Tibial nerve (tissue), 4 donors: ENCODE measurements at places on chromosomes 7 and 10. TPM values are rescaled to one million over a fixed set of nuclear protein-coding genes. Genes with fewer than 3 reads are reported as not detected.
A peak's percentile ranks its signal among the peaks of the same experiment; 100 is the strongest.

GHRHR gene
- total RNA-seq, result not detected

TAS2R41 gene
- not detected for total RNA-seq

MMP21 gene
- total RNA-seq, result 0.22 TPM

- no peak overlapping the region for H3K27ac ChIP-seq
- H3K4me1 ChIP-seq, result peaks cover 5% of the 10 kb centered on the region
- H3K27me3 ChIP-seq, result no peaks in the 10 kb centered on the region
- DNase-seq, result no peak
- no peak overlapping the region for H3K4me3 ChIP-seq
These were observed 136.5 kb downstream of the PKD1L1 start for GRCh38 chr7:47811632-47812380.

DNA sequence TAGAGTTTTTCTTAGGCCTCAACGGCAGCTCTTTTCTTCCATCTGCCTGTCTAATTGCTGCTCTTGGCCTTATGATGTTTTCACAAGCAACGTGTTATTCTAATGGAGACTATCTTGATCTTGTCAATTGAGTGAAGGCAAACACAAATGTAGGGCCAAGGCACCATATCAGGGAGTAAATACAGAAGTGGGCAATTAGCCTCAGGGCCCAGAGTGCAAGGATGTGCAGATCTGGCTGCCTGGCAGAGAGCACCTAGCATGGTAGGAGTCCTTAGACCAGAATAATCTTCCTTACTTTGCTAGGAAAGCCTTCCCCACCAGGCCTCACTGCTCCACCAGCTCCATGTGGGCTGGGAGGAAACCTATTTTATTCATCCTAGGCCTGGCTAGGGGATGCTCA lies 590.9 kb downstream of the LRMDA start:
- no peak for DNase-seq
- H3K27me3 ChIP-seq, result no peaks in the 10 kb centered on the region
- H3K4me1 ChIP-seq, result no peaks in the 10 kb centered on the region

DNA sequence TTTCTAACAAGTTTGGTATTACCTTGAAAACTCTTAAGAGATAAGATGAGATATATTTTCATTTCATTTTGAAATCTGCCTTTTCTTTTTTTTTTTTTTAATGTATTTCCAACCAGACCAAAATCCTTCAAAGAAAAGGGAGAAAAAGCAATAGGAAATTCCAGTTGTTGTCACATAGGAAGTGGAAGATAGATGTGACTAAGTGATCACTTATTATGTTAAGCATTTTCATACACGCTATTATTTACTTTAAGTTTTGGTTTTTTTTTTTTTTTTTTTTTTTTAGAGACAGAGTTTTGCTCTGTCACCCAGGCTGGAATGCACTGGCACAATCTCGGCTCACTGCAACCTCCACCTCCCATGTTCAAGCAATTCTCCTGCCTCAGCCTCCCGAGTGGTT lies 197.2 kb upstream of the FRMD4A start:
- no peaks in the 10 kb centered on the region for H3K4me1 ChIP-seq
- no peaks in the 10 kb centered on the region for H3K36me3 ChIP-seq
- H3K4me3 ChIP-seq, result no peak overlapping the region
- DNase-seq, result no peak
- no peaks in the 10 kb centered on the region for H3K27me3 ChIP-seq

KLF14 gene
- total RNA-seq, result 1.5 TPM

DNA sequence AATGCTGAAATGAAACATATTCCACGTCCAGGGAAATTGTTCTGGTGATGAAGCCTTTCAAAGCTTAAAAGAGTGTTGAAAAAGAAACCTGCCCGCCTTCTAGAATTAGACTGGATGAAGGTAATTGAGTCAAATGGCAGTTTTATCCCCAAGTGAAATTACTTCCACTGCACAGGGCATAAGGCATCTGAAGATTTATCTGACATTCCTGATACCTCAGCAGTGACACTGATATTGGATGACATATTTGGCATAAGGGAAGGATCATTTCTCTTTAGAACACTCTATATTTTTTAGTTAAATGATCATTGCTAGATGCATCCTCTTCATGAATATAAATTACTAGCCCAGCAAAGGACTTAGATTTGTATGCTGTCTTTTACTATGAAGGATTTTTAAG lies 229.6 kb upstream of the TPK1 start:
- DNase-seq, result no peak
- no peaks in the 10 kb centered on the region for H3K36me3 ChIP-seq
- no peak overlapping the region for H3K27ac ChIP-seq
- H3K4me3 ChIP-seq, result no peak overlapping the region
- no peaks in the 10 kb centered on the region for H3K27me3 ChIP-seq
- no peaks in the 10 kb centered on the region for H3K4me1 ChIP-seq

- peaks cover 4% of the 10 kb centered on the region for H3K36me3 ChIP-seq
- peaks cover 33% of the 10 kb centered on the region for H3K4me1 ChIP-seq
- no peaks in the 10 kb centered on the region for H3K27me3 ChIP-seq
- H3K27ac ChIP-seq, result no peak overlapping the region
- DNase-seq, result no peak
- no peak overlapping the region for H3K4me3 ChIP-seq
These were observed 1.9 kb downstream of the KCTD7 start for GRCh38 chr7:66630531-66630930.

COX19 gene
- 21.3 TPM for total RNA-seq

PODXL gene
- total RNA-seq, result 35.7 TPM

FAM25C gene
- total RNA-seq, result not detected

DNA sequence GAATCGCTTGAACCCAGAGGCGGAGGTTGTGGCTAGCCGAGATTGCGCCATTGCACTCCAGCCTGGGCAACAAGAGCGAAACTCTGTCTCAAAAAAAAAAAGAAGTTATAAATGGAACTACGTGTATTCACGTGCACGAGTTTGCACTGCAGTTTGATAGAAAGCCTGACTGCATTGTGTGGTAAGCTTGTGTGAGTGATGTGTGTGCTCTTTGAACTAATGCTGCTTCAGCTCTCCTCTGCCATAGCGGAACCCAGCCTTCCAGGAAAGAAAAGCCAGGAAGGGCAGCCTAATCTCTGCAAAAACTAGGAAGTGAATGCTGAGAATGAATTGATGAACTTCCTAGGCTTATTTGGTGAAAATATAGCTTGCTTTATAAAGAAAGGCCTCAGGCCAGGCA lies 15.6 kb upstream of the MKRN1 start:
- no peaks in the 10 kb centered on the region for H3K4me1 ChIP-seq
- H3K27ac ChIP-seq, result no peak overlapping the region
- no peaks in the 10 kb centered on the region for H3K36me3 ChIP-seq
- no peak overlapping the region for H3K4me3 ChIP-seq
- no peak for DNase-seq
- H3K27me3 ChIP-seq, result no peaks in the 10 kb centered on the region

DNA sequence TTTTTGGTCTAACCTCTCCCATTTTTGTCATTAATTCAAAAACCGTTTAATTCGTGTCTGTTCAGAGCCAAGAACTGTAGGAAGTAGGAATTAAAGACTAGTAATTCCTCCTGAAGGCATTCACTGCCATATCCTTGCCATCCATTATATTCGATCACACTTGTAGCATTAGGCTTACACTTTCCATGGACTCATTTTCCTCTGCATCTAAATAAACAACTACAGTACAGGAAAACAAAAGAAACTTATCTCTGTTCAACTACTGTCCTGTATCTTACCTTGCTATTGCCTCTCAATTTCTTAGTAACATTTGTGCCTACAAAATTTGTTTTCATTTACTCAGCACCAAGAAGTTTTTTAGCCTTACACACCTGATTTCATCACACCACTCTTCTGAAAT lies 111.6 kb upstream of the SEMA3C start:
- H3K4me3 ChIP-seq, result no peak overlapping the region
- no peaks in the 10 kb centered on the region for H3K36me3 ChIP-seq
- no peaks in the 10 kb centered on the region for H3K27me3 ChIP-seq
- no peak overlapping the region for H3K27ac ChIP-seq
- DNase-seq, result no peak
- H3K4me1 ChIP-seq, result no peaks in the 10 kb centered on the region

TET1 gene
- 12.9 TPM for total RNA-seq

DNA sequence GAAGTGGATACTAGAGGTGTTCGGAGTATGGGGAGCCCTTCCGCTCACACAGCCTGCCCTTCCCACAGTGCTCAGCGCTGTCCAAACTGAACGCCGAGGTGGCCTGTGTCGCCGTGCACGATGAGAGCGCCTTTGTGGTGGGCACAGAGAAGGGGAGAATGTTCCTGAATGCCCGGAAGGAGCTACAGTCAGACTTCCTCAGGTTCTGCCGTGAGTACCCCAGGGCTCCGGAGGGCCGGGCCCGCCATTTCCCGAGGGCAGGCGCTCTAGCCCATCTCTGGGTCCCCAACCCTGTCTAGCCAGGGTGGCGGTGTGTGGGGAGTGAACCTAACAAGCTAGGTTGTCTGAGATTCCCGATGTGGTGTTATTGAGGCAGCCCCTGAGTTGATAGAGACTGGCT lies 59.1 kb downstream of the GTF2IRD1 start:
- H3K36me3 ChIP-seq, result no peaks in the 10 kb centered on the region
- peaks cover 9% of the 10 kb centered on the region for H3K4me1 ChIP-seq
- H3K27me3 ChIP-seq, result no peaks in the 10 kb centered on the region
- peak overlapping the region; percentile 88 for H3K27ac ChIP-seq
- no peak for DNase-seq

- H3K4me1 ChIP-seq, result no peaks in the 10 kb centered on the region
- H3K27me3 ChIP-seq, result no peaks in the 10 kb centered on the region
- H3K27ac ChIP-seq, result no peak overlapping the region
- no peak overlapping the region for H3K4me3 ChIP-seq
These were observed 556.8 kb upstream of the GALNT17 start for GRCh38 chr7:70574970-70575799.

DNA sequence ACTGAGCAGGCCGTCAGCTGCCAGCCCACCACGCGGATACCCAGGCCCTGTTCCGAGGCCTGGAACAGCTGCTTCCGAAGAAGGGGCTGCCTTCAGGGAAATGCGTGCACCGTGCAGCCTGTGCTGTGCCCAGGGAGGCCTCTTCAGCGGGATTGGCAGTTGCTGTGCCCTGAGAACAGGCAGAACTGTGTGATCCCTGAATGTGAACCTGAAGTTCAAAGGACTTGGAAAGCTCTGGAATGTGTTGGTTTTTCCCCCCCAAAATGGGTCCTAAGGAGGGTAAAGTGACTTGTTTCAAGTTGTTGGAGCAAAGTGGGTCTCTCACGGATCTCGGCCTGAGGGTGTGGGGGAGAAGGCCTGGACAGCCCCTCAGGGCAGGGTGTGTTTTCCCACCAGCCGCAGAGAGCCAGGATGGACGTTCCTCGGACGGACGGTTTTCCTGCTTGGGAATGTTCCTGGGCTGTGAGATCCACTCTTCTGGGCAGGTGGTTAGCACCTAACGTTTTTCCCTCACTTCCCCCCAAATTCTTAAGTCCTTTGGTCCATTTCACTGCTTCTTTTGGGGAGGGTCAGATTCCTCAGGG lies 2.1 kb downstream of the SPRN start:
- no peak for DNase-seq
- H3K36me3 ChIP-seq, result no peaks in the 10 kb centered on the region
- H3K27ac ChIP-seq, result no peak overlapping the region
- no peak overlapping the region for H3K4me3 ChIP-seq
- no peaks in the 10 kb centered on the region for H3K27me3 ChIP-seq

TMEM273 gene
- 24.0 TPM for total RNA-seq

- no peak for DNase-seq
- H3K27me3 ChIP-seq, result no peaks in the 10 kb centered on the region
- no peaks in the 10 kb centered on the region for H3K36me3 ChIP-seq
- no peak overlapping the region for H3K27ac ChIP-seq
These were observed 198.4 kb upstream of the NRP1 start for GRCh38 chr10:33532901-33533300.

DNA sequence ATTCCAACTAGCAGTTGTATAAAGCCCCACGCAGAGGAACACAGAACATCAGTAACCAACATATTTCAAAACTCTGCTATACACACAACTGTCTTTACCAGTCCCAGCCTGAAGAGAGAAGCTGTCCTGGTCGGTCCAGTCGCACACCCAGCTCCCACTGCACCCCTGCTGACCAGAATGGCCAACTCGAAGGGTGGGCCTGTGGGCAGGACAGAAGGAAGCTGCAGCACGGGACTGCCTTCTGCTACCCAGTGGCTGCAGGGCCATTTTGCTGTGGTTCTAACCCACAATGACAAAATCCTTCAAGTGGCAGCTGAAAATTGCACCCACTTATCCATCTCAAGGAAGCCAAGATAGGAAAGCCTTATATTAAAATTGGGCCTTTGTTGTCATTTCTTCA lies 48.2 kb downstream of the GSDME start:
- no peak overlapping the region for H3K4me3 ChIP-seq
- no peaks in the 10 kb centered on the region for H3K27me3 ChIP-seq
- H3K4me1 ChIP-seq, result peaks cover 3% of the 10 kb centered on the region
- no peak overlapping the region for H3K27ac ChIP-seq
- no peak for DNase-seq

DNA sequence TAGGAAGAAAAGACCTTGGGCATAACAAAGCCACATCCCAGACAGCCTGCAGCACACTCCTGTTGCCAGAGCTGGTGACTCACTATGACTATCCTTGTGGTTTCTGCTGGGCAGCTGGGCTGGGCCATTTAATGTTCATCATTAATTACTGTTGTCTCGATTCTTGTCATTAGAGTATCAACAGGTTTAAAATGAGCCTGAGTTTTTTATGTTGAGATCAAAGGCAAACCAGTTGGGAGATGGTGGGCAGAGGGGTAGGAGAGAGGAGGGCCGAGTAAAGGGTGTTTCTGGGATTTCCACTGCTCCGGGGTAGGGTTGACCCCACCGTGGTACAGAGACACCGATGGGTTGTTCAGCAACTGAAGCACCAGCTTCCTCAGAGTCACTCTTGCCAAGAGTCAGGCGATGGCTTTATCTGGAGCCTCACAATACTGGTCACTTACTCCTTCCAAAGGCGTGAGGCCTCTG lies 128.7 kb upstream of the LYZL1 start:
- no peaks in the 10 kb centered on the region for H3K27me3 ChIP-seq
- no peak overlapping the region for H3K4me3 ChIP-seq
- H3K36me3 ChIP-seq, result no peaks in the 10 kb centered on the region
- no peaks in the 10 kb centered on the region for H3K4me1 ChIP-seq
- H3K27ac ChIP-seq, result no peak overlapping the region
- DNase-seq, result no peak

- DNase-seq, result no peak
- no peak overlapping the region for H3K27ac ChIP-seq
- no peaks in the 10 kb centered on the region for H3K27me3 ChIP-seq
- peaks cover 15% of the 10 kb centered on the region for H3K4me1 ChIP-seq
- H3K36me3 ChIP-seq, result no peaks in the 10 kb centered on the region
These were observed 52.4 kb upstream of the TNS3 start for GRCh38 chr7:47634273-47634672.

CYP3A4 gene
- total RNA-seq, result not detected

DNA sequence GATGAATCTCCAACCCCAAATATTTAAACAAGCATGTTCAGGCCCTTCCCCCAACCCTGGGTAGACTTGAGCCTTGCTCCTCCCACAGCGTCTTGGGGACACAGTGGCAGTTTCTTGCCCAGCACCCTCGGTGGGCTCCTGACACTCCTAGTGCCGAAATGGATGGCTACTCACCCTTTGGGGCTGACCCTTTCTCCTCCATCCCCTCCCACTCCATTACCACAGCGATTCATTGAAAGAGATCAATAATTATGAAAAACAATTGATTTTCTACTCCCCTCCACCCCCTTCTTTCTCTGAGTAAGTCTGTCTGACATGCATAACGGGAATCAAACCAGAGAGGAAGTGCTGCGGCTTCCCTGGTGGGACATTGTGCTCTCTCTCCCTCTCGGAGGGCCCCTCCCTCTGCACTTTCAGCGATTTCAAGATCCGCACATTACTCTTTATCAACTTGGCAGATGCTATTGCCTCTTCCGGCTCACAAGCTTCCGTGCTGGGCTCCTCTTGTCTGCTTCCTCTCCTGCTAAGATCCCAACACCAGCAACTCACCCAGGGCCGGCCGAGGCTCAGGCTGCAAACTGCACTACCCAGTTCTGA lies 79.0 kb upstream of the PLXNA4 start:
- no peaks in the 10 kb centered on the region for H3K27me3 ChIP-seq
- peak overlapping the region; percentile 22 for H3K27ac ChIP-seq
- peak; percentile 22 for DNase-seq
- H3K4me3 ChIP-seq, result peak overlapping the region; percentile 9

UTF1 gene
- not detected for total RNA-seq

LRRTM3 gene
- total RNA-seq, result 0.42 TPM

FAM3C gene
- 52.0 TPM for total RNA-seq
